Vagina (tissue), 2 donors: ENCODE measurements at places on chromosomes 6 and 20. TPM values are rescaled to one million over a fixed set of nuclear protein-coding genes. Genes with fewer than 3 reads are reported as not detected.

The PGBD1 gene
- total RNA-seq: 5.2 TPM

The UFL1 gene
- 17.7 TPM for total RNA-seq

The MUCL3 gene
- 0.49 TPM for total RNA-seq

The BEND3 gene
- 2.0 TPM for total RNA-seq

The SYNDIG1 gene
- 3.2 TPM for total RNA-seq

The NEURL2 gene
- 15.2 TPM for total RNA-seq

The ZBP1 gene
- total RNA-seq: 0.74 TPM

The SMIM26 gene
- 85.2 TPM for total RNA-seq

The UST gene
- total RNA-seq: 14.2 TPM

The RSPH3 gene
- total RNA-seq: 14.5 TPM

The GABRR1 gene
- not detected for total RNA-seq
